NCI-H1417 treated with DMSO at 0.1 percent for 48 hours (cell line): ENCODE measurements at places on chromosomes 16 and 17.

GRCh38 chr17:1933875-1934715 is 91.0 kb downstream of the RTN4RL1 start:
- DNase-seq: no peak

- no peak for DNase-seq
These were observed 1.9 kb downstream of the TSEN54 start for GRCh38 chr17:75518201-75518600.

GRCh38 chr17:50800196-50800700 is 32.9 kb upstream of the ANKRD40CL start:
- no peak for DNase-seq

DNA sequence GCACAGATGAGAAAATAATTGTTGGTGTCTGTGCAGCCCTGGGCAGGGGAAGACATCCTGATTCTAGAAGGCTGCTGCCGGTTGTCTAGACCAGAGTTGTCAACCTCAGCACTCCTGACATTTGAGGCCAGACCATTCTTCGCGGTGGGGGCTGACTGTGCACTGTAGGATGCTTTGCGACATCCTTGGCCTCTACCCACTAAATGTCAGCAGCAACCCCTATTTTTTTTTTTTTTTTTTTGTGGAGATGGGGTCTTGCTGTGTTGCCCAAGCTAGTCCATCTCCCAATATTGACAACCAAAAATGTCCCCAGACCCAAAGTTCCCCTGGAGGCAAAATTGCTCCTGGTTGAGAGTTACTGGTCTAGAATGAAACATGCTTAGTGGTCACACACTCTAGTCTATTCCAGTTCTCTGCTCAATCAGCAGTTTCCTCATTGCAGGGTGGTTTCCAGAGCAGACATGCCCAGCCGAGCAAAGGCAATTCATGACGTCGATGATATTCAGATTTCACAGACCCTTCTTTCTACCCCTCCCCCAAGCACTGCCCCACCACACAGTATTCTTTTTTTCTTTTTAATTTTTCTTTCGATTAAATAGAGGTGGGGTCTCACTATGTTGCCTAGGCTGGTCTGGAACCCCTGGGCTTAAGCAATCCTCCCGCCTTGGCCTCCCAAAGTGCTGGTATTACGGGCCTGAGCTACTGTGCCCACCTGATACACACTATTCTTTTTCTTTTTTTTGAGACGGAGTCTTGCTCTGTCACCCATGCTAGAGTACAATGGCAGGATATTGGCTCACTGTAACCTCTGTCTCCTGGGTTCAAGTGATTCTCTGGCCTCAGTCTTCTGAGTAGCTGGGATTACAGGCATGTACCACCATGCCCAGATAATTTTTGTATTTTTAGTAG is 9.0 kb downstream of the C17orf99 start:
- no peak for DNase-seq

DNA sequence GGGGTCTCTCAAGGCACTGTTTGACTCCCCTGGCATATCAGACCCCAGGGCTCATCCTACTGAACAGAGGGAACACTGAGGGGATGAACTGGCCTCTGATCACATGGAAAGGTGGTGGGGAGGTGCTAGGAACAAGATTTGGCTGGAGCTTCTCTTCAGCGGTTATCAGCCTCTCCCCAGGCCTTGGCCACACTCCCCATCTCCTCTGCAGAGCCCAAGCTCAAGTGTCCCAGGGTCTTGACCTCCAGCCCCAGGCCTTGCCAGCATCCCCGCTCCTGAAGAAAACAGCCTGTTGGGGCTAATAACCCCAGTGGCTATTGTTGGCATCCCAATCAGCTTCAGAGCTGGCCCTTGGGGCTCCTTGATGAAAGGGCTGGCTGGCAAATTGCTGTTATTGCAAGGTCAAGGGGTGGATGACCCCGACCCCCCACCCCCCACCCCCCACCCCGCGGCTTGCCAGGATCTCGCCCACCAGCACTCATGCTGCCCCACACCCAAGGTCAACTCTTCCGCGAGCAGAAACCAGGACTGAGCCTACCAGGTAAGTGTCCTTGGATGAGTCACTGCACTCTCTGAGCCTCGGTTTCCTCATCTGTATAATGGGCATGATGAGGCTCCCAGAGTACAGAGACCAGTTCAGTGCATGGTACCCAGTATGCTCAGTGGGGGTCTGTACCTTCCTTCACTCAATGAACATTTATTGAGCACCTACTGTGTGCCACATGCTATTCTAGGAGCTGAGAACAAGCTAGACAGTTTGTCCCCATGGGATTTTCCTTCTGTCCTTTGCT is 18.8 kb upstream of the FAM83G start:
- DNase-seq: no peak
